Eye (tissue), 1 donor: ENCODE measurements at places on chromosomes 16 and 17.

DNA sequence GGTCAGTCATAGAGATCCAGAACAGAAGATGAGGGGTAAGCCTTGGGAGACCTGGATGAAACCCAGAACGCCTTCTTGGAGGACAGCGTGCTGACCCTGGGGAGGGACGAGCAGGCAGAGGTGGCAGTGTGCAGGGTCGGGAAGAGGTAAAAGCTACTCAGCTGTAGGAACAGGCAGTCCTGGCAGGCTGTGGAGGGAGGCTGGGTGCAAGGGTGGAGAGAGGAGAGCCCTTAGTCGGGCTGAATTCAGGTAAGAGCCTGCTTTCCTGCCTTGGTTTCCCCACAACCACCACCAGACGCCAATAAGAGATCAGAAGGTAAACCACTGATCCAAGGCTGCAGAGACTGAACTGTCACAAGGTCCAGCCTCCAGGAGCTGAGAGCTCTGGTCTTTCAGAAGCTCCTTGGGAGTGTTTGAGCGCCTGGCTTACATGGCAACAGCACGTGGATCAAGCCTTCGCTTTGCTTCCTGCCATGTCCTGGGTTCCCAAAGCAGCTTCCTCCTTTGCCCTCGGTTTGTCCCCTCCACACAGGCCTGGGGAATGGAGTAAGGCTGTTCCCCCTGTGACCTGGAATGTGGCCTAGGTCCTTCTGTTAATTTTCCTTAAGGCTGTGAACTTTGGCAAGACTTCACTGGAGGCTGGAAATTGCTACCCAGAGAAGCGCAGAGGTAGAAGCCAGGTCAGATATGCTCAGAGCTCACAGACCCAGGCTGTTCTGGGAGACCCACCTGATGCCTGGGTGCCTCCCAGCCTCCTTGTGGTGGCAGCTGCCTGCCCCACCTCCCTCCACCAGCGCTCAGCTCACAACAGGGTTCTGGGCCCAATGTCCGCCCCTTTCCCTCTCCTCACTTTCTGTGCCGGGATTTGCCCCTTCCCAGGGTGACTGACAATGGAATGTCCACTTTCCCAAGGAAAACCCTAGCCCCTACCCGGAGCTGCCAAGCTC lies 3.9 kb upstream of the PDK2 start:
- no peak for DNase-seq

DNA sequence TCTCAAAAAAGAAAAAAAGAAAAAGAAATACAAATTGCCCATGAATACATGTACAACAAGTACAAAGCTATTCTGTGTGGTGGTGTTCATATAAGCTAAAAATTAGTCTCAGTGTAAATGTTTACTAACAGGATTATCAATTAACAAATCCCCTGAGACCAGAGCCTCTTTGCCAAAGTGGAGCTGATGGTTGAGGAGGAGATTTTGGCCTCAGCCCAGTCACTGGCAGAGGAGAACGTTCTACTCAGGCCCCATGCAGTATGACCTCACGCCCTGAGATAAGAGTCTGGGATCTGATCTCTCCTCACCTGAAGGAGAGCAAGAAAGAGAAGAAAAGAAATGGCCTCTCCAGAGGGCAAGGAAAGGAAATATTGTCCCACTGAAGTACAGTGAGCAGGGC lies 35.5 kb upstream of the NOL11 start:
- no peak for DNase-seq

GRCh38 chr17:50853781-50854180 lies 12.4 kb downstream of the TOB1 start:
- DNase-seq: no peak

- no peak for DNase-seq
Measured at GRCh38 chr17:77212833-77213777, 72.3 kb downstream of the SEC14L1 start.

- peak; percentile 28 for DNase-seq
Measured at GRCh38 chr16:2953706-2954627, 10.1 kb upstream of the KREMEN2 start.

GRCh38 chr17:20206591-20206990 lies 197.4 kb downstream of the SPECC1 start:
- DNase-seq: no peak

DNA sequence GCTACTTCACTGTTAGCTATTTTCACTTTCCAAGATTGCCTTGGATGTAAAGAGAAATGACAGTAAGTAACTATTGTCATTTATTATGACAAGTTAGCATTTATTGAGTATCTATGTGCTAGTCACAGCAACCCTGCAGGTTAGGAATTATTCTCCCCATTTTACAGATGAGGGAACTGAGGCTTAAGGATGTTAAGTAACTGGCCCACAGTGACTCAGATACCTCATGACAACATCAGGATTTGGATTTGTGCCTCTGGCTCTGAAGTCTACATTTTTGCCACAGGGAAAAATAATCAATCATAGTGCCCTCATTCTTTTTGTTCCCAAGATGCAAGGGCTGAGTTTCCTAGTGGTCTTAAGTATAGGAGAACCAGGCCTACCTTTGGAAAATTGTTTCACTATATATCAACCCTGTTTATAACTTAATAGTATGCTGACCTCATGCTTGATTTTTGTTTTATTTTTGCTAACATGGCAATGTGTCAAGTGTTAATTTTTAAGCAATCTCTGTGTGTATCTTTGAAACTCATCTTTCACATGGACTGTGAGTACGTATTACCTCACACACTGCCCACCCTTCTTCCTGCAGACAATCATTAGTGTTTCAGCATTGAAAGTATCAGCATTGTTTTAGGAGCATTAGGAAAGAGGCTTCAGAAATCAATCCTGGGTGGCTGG lies 105.0 kb downstream of the TANGO6 start:
- no peak for DNase-seq

GRCh38 chr16:53937161-53937880 lies 233.4 kb downstream of the FTO start:
- DNase-seq: peak; percentile 69

DNA sequence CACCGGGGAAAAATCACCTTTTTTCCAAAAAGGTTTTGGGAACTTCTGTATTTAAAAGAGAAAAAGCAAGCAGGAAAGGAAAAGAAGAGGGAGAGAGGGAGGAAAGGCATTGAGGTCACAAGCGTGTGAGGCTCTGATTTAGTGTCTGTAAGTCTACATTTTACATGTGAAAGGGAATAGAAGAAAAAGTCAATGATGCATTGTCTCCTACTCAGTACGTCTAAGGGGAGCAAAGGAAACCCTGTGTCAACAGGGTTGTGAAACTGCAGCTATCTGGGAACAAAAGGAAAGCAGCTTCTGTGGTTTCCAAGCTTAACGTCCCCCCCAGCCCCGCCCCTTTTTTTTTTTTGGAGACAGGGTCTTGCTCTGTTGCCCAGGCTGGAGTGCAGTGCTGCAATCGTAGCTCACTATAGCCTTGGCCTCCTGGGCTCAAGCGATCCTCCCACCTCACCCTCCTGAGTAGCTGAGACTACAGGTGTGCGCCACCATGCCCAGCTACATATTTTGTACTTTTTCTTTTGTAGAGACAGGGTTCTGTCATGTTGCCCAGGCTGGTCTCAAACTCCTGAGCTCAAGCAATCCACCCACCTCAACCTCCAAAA lies 1.8 kb upstream of the CDC42EP4 start:
- DNase-seq: no peak

DNA sequence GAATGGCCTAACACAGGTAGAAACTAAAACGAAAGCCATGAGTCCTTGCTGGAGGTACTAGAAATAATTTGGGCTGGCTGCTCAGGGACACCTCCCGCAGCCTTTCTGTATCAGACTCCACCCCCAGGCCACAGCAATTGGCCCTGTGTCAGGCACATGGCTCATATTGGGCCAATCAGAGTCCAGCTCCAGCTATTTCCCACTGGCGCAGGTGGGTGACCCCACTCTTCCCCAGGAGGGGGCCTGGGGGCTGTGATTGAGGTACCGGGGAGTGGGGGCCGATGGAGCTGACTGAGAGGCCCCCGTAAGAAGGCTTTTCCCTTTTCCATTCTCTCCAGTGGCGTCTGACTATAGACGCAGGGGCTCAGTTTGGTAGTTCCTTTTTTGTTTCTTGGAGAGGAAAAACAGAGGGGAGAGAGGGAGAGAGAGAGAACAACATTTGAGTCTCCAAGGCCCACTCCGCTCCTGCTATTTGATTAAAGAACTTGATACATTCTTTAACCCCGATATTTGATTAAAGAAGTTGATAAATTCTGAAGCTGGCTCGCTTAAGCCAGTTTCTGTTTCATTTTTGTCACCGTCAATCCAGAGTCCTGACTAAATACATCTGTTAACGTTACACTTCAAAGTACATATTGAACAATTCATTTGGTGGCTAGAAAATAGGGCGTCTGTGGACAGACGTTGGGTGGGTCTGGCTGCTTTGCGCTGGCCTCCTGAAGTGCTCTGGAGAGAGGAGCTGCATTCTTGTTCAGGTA lies 26.3 kb downstream of the FOXL1 start:
- no peak for DNase-seq

DNA sequence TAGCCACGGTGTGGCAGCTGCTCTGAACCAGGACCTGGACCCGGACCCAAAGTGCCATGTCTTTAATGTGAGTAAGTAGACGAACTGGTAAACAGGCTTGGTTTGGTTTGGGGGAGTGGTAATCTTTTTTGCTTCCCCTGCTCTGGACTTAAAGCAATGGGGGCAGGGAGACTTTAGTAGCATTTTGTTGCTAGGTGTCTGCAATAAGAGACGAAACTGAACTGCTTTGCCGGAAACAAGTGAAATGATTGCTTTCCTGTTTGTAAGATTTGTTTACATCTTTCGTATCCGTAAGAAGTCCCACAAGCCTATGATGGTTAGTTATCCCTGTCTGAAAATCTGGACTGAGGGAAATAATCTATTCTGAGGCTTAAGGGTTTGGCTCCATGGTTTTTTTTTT lies 21.5 kb downstream of the PRCD start:
- no peak for DNase-seq
